ENCODE measurements at places on chromosomes 16 and 17.

- no peak for DNase-seq
Measured at GRCh38 chr17:15377616-15378015, 36.2 kb upstream of the TEKT3 start.

DNA sequence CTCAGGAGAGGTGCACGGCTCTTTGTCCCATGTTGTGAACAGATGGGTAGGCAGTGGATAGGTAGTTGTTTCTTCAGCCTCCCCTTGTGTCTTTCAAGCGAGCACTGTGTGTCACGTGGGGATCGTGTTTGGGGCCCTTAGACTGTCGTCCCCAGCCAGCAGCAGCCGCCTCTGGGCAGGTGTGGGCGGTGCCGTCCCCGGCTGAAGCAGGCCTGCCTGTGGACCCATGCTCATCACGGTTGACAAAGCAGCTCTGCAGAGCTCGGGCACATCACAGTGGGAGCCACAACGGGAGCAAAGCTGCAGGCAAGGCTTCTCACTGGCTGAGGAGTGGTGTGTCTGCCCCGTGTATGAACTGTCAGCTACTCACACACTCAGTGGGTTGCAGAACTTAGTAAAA lies 4.7 kb upstream of the RPL13 start:
- DNase-seq: no peak

- DNase-seq: no peak
Measured at GRCh38 chr16:27084307-27085028, 17.7 kb downstream of the C16orf82 start.

DNA sequence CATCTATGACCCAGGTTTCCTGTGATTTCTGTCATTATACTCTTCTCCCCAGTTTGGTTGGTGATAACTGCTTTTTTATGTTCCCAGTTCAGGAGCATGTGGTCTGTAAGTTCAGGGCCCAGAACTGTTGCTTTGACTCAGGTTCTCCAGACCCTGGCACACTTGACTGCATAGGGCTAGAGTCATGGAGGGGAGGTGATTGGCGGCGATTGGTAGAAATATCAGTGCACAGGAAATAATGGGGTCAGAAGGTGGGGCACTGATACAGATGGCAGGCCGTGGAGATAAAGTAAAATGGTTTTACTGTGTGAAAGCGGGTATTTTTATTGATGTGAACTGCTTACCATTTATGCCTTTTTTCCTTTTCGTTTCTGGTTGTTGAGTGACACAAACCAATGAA lies 28.7 kb downstream of the TAC4 start:
- no peak for DNase-seq

DNA sequence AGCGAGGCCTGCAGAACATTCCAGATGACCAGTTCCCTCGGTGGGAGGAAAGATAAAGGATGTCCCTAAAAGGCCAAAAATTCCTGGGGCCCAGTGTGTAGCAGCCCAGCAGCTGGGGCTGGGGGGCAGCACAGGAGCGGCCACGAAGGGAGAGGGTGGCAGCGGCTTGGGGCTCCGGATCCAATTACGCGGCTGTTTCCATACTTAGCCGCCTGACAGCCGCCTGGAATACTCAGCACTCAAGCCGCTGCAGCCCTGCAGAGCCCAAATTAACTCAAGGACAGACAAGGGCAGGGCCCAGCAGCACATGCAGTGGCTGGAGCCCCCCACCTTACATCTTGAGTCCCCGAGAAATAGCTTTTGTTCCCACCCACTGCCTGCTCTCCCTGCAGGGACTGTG lies 1.3 kb downstream of the SRL start:
- DNase-seq: no peak

DNA sequence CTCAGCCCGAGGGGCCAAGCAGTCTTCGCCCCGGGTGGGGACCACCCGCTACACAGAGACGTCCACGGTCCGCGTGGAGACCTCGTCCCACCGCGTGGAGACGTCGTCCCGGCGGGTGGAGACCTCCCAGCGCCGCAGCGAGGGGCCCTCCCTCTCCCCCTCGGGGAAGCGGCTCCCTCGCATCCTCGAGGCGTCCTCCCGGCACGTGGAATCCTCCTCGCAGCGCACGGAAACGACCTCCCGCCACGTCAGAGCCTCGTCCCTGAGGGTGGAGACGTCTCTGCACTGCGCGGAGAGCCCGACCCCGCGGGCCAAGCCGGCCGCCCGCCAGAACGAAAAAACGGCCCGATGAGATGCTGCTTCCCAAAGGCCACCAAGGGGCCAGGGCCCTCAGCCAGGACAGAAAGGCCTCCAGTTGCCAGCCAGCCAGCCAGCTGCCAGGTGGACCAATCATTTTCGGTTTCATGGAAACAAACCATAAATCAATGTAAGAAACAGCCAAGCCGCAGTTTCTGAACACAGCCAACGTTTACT lies 424 bp downstream of the C17orf100 start:
- no peak for DNase-seq

- DNase-seq: no peak
Measured at GRCh38 chr16:15649727-15650018, 372 bp upstream of the NDE1 start.
